Activated naive CD4-positive, alpha-beta T cell (primary cell): ENCODE measurements at places on chromosomes 1 and 21.

DNA sequence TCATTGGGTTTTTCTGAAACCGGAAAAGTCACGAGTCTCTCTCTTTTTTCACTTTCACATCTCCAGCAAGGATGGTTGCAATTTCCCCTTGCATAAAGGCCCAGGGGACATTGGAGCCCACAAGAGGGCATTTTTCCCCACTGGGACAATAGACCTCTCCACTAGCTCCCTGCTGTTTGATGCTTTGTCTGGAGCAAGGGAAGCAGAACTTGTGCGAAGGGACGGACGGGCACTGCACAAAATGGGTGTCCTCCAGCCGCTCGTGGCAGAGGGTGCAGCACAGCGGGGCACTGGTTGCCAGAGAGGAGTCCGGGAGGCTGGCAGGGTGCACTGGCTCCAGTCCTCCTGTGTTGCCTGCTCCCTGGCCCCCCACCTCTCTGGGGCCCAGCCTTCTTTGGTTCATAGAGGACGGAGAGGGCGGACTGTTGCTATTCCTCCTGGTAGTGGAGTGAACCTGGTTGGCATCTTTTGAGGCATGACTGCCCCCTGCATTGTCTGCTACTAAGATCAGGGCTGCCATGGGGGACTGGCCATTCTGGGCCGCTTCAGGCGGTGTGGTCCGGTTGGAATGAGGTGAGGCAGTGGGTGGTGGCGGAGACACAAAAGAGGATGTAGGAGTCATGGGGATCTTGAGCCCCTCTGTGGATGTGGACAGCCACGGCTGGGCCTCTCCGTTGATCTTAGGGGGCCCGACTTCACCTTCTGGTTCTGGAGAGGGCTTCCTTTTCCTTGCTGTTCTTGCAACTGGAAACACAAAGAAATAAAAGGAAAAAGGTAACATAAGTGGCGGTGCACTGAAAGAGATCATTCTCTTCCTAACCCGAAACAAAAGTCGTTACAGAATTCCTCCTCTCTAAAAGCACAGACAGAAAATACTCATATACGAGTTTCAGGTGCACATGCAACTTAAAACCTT is 2.6 kb downstream of the IRF2BP2 start:
- no peak for DNase-seq

GRCh38 chr1:201476670-201477344 is 7.8 kb upstream of the PHLDA3 start:
- DNase-seq, result no peak

DNA sequence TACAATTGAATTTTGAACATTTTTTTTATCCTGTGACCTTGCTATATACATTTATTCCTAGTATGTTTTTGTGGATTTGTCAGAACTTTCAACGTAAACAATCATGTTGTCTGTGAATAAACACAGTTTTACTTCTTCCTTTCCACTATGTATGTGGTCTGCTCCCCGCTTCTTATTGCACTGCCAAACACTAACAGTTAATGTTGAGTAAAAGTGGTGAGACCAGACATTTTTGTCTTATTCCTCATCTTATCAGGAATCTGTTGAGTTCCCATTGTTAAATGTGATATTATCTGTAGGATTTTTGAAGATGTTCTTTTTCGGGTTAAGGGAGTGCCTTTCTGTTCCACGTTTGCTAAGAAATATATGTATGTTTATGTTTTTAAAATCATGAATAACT is 45.9 kb downstream of the CAMSAP2 start:
- no peak for DNase-seq

DNA sequence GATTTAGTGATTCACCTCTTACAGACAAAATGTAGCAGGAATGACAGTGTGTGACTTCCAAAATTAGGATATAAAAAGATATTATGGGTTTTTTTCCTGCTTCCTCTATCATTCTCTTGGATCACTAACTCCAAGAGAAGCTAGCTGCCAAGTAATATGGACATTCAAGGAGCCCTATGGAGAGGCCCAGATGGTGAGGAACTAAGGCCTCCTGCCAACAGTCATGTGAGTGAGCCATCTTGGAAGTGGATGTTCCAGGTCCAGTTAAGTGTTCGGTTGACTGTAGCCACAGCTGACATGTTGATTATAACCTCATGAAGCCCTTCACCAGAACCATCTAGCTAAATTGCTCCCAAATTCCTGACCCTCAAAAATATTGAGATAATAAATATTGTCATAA is 38.8 kb downstream of the CD160 start:
- no peak for DNase-seq

DNA sequence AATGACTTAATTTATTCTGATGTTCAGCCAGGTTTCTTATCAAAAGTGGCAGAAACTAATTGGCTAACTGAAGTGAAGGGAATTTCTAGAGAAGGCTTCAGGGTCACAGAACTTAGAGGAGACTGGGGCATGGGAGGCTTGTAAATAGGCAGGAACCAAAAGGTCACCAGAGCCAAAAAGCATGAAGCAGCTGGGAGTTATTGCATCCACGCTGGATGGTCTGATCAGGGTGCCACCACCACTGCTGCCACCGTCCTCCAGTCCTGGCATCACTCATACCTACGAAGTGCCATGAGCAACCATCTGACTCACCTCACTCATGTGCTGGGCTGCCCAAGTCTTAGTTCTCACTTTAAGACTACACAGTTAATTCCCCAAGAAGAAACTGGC is 82.5 kb upstream of the DPH5 start:
- DNase-seq, result no peak

DNA sequence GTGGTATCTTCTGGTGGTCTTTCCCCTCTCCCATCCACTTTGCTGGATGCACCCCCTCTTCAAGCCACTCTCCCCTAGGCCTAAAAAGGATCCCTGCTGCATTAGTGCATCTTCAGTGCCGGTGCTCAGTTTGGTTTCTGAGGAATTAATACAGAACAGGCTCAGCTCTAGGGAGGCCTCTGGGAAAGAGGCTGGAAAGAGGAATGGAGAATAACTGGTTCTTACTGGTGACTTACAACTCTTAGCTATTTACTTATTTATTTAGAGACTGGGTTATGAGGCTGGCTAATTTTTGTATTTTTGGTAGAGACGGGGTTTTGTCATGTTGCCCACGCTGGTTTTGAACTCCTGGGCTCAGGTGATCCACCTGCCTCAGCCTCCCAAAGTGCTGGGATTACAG is 19.0 kb downstream of the MFN2 start:
- DNase-seq, result no peak

DNA sequence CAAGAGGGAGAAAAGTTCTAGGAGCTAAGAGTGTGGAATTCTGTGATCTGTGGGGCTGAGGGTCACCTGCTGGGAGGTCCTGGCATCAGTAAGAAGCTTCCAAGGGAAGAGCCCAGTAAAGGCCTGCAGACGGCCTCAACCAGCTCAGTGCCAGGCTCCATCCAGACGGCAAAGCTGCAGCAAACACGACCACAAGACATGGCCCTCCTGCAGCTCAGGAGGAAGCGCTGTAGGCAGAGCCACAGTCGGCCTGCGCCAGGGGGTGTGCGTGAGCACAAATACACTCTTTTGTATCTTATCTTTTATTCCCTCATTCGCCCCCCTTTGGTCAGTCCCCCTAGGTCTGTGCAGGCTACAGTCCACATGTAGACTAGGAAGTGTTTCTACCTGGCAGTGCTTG is 13.4 kb downstream of the C1orf174 start:
- DNase-seq, result no peak

DNA sequence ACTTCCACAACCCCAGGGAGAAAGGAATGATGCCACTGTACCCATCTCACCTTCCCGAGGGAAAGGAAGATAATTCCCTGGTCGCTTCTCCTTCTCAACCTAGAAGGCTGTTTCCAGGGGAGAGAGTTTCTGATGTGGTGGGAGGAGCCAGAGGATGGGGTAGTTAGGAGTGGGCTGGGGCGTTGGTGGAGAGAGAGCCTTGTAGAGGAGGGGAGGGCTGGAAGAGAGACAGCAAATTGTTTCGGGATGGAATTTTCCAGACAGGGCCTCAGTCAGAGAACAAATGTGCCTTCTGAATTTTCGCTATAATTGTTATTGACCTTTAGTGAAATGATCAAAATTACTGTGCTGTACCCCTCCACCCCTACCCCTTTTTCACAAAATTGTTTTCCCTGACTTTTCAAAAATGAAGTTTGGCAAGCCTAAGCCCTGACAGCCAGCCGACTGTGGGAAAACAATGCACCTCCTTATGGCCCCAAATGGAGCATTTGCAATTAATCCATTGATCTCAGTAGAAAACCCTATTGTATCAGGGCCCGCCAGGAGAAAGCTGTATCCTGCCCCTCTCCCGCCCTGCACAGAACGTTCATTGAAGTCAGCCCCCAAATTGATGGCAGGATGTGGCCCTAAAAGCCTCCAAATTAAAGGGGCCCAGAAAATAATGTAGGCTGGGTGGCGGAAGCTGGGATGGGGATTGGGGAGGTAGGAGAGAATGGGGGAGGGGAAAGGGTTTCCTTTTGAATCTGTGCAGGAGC is 69.1 kb upstream of the JUN start:
- no peak for DNase-seq

DNA sequence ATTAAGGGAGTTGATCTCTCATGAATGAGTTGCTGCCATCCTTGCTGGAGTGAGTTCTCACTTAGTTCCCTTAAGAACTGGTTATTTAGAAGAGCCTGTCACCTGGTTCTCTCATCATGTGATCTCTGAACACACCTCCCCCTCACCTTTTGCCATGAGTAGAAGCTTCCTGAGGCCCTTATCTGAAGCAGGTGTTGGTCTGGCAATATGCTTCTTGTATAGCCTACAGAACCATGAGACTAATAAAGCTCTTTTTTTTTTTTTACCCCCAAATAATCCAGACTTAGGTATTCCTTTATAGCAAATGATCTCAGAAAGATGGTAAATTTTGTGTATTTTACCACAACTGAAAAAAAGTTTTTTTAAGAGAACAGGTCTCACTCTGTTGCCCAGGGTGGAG is 158.0 kb downstream of the EIF4G3 start:
- DNase-seq, result no peak
